Psoas muscle (tissue), 8 donors: ENCODE measurements at places on chromosomes 11 and 22. TPM values are rescaled to one million over a fixed set of nuclear protein-coding genes. Genes with fewer than 3 reads are reported as not detected.

The OR8D1 gene
- not detected for polyA plus RNA-seq

The BLID gene
- 0.04 TPM for polyA plus RNA-seq

The CDCA5 gene
- 1.6 TPM for polyA plus RNA-seq

The GSTT2B gene
- polyA plus RNA-seq = 15.1 TPM

The NELL1 gene
- not detected for polyA plus RNA-seq

The GDPD4 gene
- polyA plus RNA-seq = not detected

- no peaks in the 10 kb centered on the region for H3K36me3 ChIP-seq
- no peak for DNase-seq
- H3K27me3 ChIP-seq = no peaks in the 10 kb centered on the region
- no peak overlapping the region for H3K4me3 ChIP-seq
- no peak overlapping the region for H3K27ac ChIP-seq
Observed at GRCh38 chr11:72160319-72160718, 24.8 kb downstream of the FOLR3 start.

- H3K27me3 ChIP-seq = no peaks in the 10 kb centered on the region
- H3K4me1 ChIP-seq = no peaks in the 10 kb centered on the region
- DNase-seq = no peak
- H3K27ac ChIP-seq = no peak overlapping the region
- H3K4me3 ChIP-seq = no peak overlapping the region
- no peaks in the 10 kb centered on the region for H3K36me3 ChIP-seq
Observed at GRCh38 chr11:111520560-111520959, 6.0 kb downstream of the HOATZ start.

DNA sequence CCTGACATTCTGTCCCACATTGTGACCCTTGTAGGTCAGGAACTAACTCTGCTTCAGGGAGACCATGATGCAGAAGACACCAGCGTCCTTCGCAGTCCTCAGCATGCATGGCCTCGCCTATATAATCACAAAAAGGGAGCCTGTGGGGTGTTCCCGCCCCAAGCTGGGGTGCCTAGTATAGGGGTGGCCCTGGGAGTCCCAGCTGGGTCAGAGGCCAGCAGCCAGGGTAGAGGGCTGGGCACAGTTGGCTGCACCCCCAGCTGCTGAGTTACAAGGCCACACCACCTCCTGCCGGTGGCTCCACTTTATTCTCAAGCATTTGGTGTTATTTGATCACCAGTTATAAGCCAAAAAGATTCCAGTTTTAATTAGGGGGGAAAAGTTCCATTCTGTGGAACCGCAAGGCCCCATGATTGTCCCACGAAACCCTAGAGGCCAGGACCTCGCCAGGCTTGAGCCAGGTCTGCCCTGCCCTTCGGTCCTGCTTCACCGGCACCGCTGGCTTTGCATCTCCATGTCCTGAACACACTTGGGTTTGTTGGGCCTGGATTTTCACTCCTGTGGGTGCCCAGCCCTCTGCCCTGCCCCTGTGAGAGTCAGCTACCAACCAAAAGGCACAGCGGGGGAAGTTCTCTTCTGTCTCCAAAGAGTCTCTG lies 15.0 kb upstream of the GNB1L start:
- no peak overlapping the region for H3K4me3 ChIP-seq
- H3K36me3 ChIP-seq = no peaks in the 10 kb centered on the region
- H3K4me1 ChIP-seq = no peaks in the 10 kb centered on the region
- H3K27me3 ChIP-seq = no peaks in the 10 kb centered on the region

GRCh38 chr11:32919338-32919737 lies 26.7 kb downstream of the QSER1 start:
- H3K4me1 ChIP-seq = peaks cover 3% of the 10 kb centered on the region
- no peaks in the 10 kb centered on the region for H3K36me3 ChIP-seq
- no peaks in the 10 kb centered on the region for H3K27me3 ChIP-seq
- DNase-seq = no peak
- H3K4me3 ChIP-seq = no peak overlapping the region
- no peak overlapping the region for H3K27ac ChIP-seq

DNA sequence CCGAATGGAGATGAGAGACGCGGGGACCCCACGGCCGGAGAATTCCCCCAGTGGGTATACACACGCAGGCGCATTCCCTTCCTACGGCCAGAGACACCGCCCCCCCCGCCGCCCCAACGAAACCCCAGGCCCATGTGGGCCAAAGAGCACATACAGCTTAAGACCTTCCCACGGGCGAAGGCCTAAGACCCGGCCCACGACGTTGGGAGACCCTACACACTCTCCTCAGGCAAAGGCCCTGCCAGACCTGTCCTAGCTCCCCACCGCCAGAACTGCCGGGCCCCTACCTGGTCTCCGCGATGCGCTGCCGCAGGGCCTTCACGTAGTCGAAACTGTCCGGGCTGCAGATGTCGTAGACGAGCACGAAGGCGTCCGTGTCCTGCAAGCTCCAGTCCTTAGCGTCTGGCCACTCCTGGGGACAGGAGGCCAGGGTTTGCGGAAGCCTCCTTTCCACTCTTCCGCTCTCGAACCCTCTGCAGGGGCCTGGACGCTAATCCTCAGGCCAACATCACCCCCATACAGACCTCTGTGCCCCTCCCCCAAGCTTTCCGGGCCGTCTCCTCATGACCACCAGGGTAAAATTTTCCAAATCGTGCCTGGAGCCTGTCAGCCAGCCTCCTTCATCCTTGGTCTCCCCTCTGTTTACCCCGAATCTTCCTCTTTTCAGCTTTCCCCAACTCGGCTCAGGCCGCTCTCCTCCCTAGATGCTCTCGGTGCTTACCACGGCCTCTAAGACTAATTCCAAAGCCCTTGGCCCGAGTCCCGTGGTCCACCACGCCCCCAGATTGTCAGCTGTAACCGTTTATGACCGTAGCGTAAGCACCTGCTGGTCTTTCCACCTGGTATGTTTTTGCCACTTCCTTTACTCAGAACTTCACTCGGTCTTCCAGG lies 1.7 kb downstream of the RASL10A start:
- no peaks in the 10 kb centered on the region for H3K36me3 ChIP-seq
- H3K4me3 ChIP-seq = no peak overlapping the region
- peaks cover 35% of the 10 kb centered on the region for H3K27me3 ChIP-seq
- H3K27ac ChIP-seq = no peak overlapping the region
- peak; percentile 39 for DNase-seq

DNA sequence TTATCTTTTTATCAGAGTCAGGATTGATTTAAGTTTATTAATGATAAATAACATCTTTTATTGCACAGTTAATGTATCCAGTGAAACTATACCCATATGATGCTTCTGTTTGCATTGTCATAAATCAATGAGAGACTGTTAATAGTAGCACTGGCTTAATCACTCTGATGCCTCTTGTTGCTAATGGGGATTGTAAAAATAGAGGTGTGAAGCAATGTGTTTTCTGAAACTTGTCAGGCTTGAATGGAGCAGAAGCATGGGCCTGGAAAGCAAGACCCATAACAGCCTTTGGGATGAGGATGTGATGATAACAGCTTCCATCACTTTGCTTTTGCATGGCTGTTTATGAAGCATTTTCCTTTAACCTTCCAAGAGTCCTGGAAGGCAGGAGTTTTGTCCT lies 319.7 kb downstream of the DDX10 start:
- DNase-seq = no peak
- H3K27ac ChIP-seq = no peak overlapping the region
- no peaks in the 10 kb centered on the region for H3K36me3 ChIP-seq

- no peak overlapping the region for H3K27ac ChIP-seq
- DNase-seq = no peak
- no peaks in the 10 kb centered on the region for H3K27me3 ChIP-seq
- no peak overlapping the region for H3K4me3 ChIP-seq
- H3K36me3 ChIP-seq = peaks cover 38% of the 10 kb centered on the region
- no peaks in the 10 kb centered on the region for H3K4me1 ChIP-seq
Observed at GRCh38 chr22:20588843-20589581, 81.6 kb downstream of the MED15 start.

DNA sequence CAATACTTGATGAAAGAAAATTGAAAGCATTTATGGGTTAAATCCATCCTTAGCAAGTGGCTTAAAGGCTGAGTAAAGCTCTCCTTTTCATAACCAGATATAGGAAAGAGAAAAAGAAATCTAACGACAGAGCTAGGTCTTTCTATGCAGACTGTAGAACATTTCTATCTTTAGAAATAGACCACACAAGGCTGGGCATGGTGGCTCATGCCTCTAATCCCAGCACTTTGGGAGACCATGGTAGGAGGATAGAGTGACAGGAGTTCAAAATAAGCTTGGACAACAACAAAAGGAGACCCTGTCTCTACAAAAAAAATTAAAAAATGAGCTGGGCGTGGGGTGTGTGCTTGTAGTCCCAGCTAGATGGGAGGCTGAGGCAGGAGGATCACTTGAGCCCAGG lies 90.7 kb downstream of the APOL5 start:
- H3K36me3 ChIP-seq = no peaks in the 10 kb centered on the region
- no peak for DNase-seq
- no peak overlapping the region for H3K4me3 ChIP-seq
- H3K4me1 ChIP-seq = peaks cover 22% of the 10 kb centered on the region

GRCh38 chr11:72353861-72354260 lies 80.5 kb downstream of the CLPB start:
- no peaks in the 10 kb centered on the region for H3K27me3 ChIP-seq
- H3K36me3 ChIP-seq = peaks cover 4% of the 10 kb centered on the region
- H3K4me1 ChIP-seq = peaks cover 21% of the 10 kb centered on the region
- no peak for DNase-seq
- no peak overlapping the region for H3K27ac ChIP-seq

GRCh38 chr11:127902382-127902781 lies 685.0 kb downstream of the ETS1 start:
- no peak for DNase-seq
- no peaks in the 10 kb centered on the region for H3K4me1 ChIP-seq
- no peak overlapping the region for H3K4me3 ChIP-seq
- H3K27ac ChIP-seq = no peak overlapping the region
- no peaks in the 10 kb centered on the region for H3K36me3 ChIP-seq

DNA sequence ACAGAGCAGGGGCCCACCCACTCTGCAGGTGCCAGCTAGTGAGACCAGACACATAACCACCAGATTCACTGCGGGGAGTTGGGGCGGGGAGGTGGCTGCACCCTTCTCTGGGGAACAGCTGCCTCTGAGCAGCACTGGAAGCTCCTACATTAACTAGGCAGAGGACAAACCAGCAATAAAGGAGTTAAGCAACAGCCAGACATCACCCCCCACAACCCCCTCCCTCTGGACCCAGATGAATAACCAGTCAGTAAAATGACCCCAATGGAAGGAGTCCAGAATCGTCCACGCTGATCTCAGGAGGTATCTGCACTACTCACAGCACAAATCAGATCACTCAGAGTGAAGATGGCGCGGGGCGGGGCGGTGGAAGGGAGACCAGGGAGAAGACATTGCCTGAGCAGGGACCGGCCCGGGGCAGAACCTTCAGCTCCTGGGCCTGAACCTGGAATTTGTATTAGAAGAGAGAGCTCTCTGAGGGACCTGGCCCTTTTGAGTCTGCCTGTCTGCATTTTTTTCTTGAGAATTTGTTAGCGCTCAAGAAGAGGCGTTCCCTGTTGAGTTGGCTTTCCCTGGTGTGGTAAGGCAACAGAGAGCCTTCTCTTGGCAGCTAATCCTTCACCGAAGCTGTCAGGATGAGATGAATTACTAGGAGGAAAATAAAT lies 125.5 kb upstream of the NCAM1 start:
- H3K27ac ChIP-seq = no peak overlapping the region
- no peaks in the 10 kb centered on the region for H3K4me1 ChIP-seq
- no peak overlapping the region for H3K4me3 ChIP-seq
- DNase-seq = no peak
- no peaks in the 10 kb centered on the region for H3K27me3 ChIP-seq

- H3K4me1 ChIP-seq = no peaks in the 10 kb centered on the region
- H3K36me3 ChIP-seq = no peaks in the 10 kb centered on the region
- no peak overlapping the region for H3K27ac ChIP-seq
- peak; percentile 46 for DNase-seq
- peaks cover 83% of the 10 kb centered on the region for H3K27me3 ChIP-seq
- H3K4me3 ChIP-seq = no peak overlapping the region
Observed at GRCh38 chr11:1224111-1224490, 1.2 kb downstream of the MUC5B start.

DNA sequence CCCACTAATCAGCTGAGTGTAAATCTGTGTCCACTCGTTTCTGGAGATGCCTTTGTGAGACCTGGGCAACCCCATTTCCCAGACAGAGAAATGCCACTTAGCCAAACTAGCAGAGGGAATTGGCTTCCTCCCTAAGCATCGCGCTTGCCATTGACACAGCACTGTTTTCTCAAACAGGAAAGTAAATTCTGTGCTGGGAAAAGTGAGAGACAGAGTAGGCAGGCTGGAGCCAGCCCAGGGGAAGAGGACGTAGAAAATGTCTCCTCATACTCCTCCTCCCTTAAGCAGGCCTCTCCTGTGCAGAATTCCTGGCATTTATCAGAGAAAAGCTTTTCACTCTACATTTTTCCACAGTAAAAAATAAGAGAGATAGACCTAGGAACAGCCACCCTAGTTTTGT lies 99.1 kb upstream of the AMOTL1 start:
- H3K4me1 ChIP-seq = peaks cover 26% of the 10 kb centered on the region
- no peaks in the 10 kb centered on the region for H3K36me3 ChIP-seq
- no peak for DNase-seq
- no peak overlapping the region for H3K4me3 ChIP-seq
- no peak overlapping the region for H3K27ac ChIP-seq

GRCh38 chr11:73268671-73269271 lies 3.4 kb upstream of the P2RY6 start:
- no peak for DNase-seq
- no peaks in the 10 kb centered on the region for H3K27me3 ChIP-seq
- no peak overlapping the region for H3K27ac ChIP-seq
- no peak overlapping the region for H3K4me3 ChIP-seq

DNA sequence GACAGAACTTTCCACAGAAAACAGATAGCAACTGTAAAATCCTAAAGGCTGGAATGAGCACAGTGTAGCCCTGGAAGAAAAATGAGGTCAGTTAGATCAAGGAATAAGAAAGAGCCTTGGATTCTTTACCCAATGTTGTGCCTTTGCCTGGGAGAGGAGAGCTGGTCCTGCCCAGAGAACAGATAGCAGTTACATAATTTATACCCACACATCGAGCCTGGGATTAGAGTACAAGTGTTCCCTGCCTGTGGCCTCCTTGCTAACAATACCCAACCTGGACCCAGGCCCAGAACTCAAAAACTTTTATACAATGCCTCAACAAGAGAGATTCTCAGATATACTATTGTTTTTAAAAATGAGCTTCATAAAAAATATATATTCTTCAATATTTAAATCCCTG lies 1998.4 kb downstream of the LRRC4C start:
- H3K27me3 ChIP-seq = no peaks in the 10 kb centered on the region
- no peak overlapping the region for H3K4me3 ChIP-seq
- H3K4me1 ChIP-seq = no peaks in the 10 kb centered on the region
- H3K36me3 ChIP-seq = no peaks in the 10 kb centered on the region

DNA sequence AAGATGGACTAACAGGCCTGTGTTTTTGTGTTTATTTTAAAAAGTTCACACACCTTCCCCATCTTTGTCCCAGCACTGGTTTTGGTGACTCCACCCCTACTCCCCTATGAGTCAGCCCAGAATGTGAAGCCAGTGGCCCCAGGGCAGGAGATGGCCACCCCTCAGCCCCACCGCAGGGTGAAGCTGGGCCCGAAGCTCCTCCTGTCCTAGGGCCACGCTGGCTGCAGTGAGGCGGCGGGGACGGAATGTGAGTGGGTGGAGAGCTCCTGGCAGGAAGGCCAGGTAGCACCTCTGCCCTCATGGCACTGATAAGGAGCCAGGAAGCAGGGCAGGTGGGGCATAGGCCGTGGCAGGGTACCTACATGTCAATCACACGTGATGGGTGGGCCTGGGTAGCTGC lies 39.9 kb downstream of the SGSM3 start:
- H3K4me1 ChIP-seq = no peaks in the 10 kb centered on the region
- H3K27me3 ChIP-seq = no peaks in the 10 kb centered on the region
- H3K36me3 ChIP-seq = peaks cover 7% of the 10 kb centered on the region

- H3K4me1 ChIP-seq = peaks cover 7% of the 10 kb centered on the region
- no peaks in the 10 kb centered on the region for H3K36me3 ChIP-seq
- no peak for DNase-seq
- H3K27me3 ChIP-seq = no peaks in the 10 kb centered on the region
- H3K27ac ChIP-seq = no peak overlapping the region
Observed at GRCh38 chr11:67024410-67024809, 1.5 kb downstream of the SYT12 start.
